ENCODE measurements at places on chromosomes 13 and 19. TPM values are rescaled to one million over a fixed set of nuclear protein-coding genes. Genes with fewer than 3 reads are reported as not detected.

GRCh38 chr13:46041419-46041839 lies 11.1 kb downstream of the ZC3H13 start:
- H3K27me3 ChIP-seq, result no peaks in the 10 kb centered on the region
- DNase-seq, result no peak
- peaks cover 11% of the 10 kb centered on the region for H3K4me1 ChIP-seq
- no peaks in the 10 kb centered on the region for H3K36me3 ChIP-seq
- no peak overlapping the region for H3K4me3 ChIP-seq
- H3K27ac ChIP-seq, result no peak overlapping the region

- no peak for DNase-seq
- peaks cover 6% of the 10 kb centered on the region for H3K4me1 ChIP-seq
- H3K4me3 ChIP-seq, result no peak overlapping the region
Measured at GRCh38 chr19:49336482-49337266, 1.5 kb downstream of the CD37 start.

The ZNF470 gene
- 2.9 TPM for total RNA-seq

GRCh38 chr13:90547272-90547790 lies 800.2 kb upstream of the MIR17HG start:
- no peaks in the 10 kb centered on the region for H3K27me3 ChIP-seq
- H3K4me1 ChIP-seq, result no peaks in the 10 kb centered on the region
- no peak overlapping the region for H3K27ac ChIP-seq
- no peaks in the 10 kb centered on the region for H3K36me3 ChIP-seq

GRCh38 chr19:55598034-55598433 lies 1.3 kb downstream of the FIZ1 start:
- no peaks in the 10 kb centered on the region for H3K36me3 ChIP-seq
- no peak overlapping the region for H3K4me3 ChIP-seq
- H3K27ac ChIP-seq, result peak overlapping the region; percentile 98
- no peak for DNase-seq

The ZNF69 gene
- 12.0 TPM for total RNA-seq

- no peak for DNase-seq
- H3K36me3 ChIP-seq, result no peaks in the 10 kb centered on the region
- no peaks in the 10 kb centered on the region for H3K27me3 ChIP-seq
Measured at GRCh38 chr13:64755961-64756360, 2474.2 kb downstream of the PCDH9 start.
